ENCODE measurements at places on chromosomes 1 and 21.

- DNase-seq: no peak
Measured at GRCh38 chr1:44647896-44648295, 26.4 kb downstream of the TMEM53 start.

DNA sequence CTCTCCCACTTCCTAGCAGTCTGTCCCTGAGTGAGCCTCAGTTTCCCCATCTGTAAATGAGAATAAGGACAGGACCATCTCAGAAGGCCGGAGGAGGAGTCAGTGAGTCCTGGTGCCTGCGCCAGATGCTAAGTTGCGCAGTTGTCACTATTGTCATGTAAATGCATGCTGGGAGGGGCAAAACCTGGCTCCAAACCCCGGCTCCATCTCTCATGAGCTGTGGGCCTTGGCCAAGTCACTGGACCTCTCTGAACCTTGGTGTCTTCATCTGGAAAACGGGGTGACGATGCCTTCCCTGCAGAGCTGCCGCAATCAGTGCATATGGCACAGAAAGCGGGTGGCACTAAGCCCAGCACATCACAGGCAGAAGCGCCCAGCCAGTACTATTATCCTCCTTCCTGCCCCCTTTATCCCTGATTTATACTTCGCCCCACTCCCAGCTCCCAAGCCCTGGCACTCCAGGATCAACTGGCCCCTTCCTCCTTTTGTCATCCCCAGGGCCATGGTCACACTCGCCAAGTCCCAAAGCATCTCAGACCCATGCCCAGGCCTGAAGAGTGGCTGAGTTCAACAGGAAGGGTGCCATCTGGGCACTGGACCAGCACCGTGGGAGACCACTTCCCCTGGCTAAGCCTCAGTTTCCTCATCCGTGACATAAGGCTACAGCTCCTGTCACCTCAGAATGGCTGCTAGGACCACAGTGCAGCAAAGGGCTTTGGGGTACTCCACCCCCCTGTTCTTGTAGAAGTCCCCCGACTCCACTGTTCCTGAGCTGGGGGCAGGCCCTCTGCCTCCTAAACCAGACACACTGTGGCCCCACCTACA lies 4.3 kb upstream of the PLEKHG5 start:
- DNase-seq: no peak

DNA sequence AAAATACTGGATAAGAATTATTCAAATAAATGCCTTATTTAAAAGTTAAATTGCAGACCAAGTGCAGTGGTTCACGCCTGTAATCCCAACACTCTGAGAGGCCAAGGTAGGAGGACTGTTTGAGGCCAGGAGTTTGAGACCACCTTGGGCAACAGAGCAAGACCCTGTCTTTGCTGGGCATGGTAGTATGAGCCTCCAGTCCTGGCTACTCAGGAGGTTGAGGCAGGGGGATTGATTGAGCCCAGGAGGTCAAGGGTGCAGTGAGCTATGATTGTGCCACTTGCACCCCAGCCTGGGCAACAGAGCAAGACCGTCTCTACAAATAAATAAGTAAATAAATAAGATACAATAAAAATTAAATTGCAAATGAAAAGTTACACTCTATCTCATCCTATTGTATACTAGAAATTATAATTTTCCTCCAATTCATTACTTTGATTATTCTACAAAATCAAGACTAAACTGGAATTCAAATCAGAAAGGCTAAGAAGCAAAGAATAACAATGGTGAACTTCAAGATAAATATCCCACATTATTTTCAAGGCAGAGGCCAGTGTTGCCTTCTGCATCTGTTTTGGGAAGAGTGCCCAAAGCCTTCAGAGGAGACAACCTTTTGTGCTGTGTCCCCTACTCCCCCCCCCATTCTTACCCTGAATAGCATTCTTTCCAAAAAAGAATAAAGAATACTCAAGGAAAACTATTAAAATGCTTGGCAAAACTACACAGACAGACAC lies 73.3 kb upstream of the IRF2BP2 start:
- DNase-seq: no peak

DNA sequence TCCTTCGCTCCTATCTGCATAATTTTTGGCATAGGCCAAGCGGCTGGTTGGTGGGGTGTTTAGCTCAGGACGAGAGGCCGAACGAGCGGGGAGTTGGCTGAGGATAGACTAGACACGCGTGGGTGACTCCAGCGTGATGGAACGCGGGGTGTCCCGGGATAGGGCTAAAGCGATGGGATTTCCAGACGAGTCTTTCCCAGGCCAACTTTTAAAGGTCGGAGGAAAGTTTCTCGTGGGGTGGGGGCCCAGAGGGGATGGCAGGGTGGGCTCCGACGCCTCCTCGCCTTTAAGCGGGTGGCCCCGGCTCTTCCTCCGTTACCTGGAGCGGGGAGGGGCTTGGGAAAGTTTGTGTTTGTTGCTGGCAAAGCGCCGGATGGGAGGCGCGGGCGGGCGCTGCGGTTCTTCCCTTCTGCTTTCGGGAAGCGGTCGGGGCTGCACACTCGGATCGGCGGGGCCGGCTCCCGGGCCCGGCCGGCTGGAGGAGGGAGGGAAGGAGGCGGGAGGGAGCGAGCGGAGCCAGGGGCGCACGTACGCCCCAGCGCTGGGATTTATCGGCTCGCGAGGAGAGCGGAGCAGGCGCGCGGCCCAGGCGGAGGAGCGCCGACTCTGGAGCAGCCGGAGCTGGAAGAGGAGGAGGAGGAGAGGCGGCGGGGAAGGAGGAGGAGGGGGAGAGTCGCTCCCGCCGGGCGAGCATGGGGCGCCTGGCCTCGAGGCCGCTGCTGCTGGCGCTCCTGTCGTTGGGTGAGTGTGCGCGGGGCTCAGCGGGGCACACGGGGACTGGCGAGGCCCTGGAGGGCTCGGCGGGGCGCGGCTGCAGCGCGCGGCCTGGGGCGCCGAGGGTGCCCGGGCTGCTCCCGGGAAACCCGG lies at the start of gene PTGFRN:
Gene PTGFRN (plus strand): TSS at position 405 of the 867 bp plus-strand sequence. CDS start 288 bp downstream, at position 693.
- peak; percentile 33 for DNase-seq

DNA sequence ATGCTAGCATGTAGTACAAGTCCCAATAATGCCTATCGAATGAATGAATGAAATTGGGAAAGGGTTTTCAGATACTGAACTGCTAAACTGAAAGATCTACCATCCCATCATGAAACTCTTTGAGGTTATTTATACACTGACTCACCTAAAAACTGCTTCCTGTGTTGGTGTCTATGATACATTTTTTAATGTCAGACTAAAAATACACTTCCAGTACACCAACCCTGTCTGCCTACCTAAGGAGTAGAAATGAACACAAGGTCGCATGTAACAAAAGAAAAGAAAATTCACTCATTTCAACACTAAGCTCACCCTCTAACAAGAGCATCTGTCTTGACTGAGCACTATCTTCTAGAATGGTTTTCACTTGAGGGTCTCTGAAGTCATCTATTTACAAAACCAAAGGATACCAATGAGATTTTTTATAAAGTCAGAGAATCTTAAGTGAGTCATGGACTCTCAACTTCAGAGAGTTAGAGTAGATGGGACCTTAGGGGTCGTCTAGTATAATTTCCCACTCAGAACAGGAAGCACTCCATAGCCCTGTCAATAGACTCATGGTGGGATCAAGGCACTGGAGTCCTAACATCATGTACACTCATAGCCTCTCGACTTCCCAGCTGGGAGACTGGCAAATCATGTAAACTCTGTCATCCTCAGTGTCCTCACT lies 53.4 kb downstream of the WLS start:
- DNase-seq: no peak

- DNase-seq: no peak
Measured at GRCh38 chr1:207355513-207356295, 34.2 kb downstream of the CD55 start.

GRCh38 chr1:115748401-115749150 lies 19.9 kb downstream of the CASQ2 start:
- DNase-seq: no peak

DNA sequence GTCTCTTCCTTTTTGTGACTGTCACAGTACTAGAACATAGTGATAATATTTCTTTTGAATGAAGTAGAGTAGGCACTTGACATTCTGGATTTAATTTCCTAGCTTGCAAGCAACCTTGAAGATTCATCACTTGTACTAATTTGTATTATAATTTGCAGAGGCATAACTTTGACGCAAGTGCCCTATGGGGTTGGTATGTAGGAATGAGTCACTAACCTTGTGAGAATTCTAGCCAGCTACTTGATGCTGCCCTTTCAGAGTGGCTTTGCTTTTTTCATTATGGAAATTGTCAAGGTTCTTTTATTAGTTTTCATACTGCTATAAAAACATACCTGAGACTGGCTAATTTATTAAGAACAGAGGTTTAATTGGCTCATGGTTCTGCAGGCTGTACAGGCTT lies 13.7 kb upstream of the DPH5 start:
- DNase-seq: no peak

GRCh38 chr1:99727575-99728185 lies 38.8 kb downstream of the FRRS1 start:
- DNase-seq: no peak

DNA sequence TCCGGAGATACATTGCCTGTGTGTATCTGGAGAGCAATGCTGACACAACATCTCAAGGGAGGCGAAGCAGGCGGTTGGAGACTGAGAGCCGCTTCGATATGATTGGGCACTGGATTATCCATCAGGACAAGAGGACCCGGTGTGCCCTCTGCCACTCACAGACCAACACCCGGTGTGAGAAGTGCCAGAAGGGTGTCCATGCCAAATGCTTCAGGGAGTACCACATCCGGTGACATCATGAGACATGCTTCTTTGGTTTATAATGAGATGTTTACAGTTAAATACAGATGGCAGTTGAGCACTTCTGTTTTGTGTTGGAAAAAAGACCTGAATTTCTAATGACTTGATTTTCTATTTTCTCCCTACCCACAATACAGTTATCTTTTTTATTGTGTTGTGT lies 12.1 kb downstream of the PGBD2 start:
- no peak for DNase-seq

- DNase-seq: no peak
Measured at GRCh38 chr1:58000116-58000515, 546.4 kb downstream of the OMA1 start.

GRCh38 chr1:206508130-206508889 lies 979 bp downstream of the RASSF5 start:
- no peak for DNase-seq

DNA sequence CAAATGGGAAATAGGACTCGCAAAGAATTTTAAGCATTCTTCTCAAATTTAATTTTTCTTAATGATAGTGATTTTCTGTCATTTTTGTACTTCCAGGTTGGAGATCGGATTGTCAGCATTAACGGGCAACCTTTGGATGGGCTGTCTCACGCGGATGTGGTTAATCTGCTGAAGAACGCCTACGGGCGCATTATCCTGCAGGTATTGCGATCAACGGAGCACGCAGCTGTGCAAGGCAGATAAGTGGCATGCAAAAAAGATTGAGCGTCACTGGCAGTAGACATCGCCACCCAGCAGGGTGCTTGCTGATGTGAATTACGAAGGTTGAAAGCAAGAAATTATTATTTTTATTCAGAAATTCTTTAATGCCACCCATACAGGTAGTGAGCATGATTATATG lies 65.9 kb upstream of the L1TD1 start:
- DNase-seq: no peak

- DNase-seq: no peak
Measured at GRCh38 chr1:153415850-153416570, at the start of gene S100A7A. TSS of gene S100A7A (plus strand) at chr1:153416520. CDS start at chr1:153418083, 1,563 bp downstream.

DNA sequence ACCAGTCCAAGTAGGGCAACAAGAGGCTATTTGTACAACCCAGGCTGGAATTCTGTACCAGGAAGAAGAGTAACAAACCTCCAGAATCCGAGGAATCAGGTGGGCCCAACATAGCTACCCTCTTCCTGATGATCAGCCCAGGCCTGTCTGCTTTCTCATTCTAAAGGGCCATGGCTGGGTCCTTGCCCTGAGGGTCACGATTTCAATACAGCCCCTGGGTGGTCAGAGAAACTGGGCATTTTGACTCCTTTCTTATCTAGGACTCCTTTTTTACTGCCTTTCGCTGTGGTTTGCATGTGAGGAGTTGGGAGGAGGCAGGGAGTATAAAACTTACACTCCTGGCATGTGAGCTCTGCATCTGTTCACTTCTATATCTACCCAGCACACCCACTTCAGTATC lies 164.9 kb upstream of the COA6 start:
- DNase-seq: no peak

GRCh38 chr1:21896652-21897532 lies 40.2 kb downstream of the HSPG2 start:
- DNase-seq: no peak

- DNase-seq: no peak
Measured at GRCh38 chr21:44024887-44025353, 12.8 kb downstream of the TRAPPC10 start.

DNA sequence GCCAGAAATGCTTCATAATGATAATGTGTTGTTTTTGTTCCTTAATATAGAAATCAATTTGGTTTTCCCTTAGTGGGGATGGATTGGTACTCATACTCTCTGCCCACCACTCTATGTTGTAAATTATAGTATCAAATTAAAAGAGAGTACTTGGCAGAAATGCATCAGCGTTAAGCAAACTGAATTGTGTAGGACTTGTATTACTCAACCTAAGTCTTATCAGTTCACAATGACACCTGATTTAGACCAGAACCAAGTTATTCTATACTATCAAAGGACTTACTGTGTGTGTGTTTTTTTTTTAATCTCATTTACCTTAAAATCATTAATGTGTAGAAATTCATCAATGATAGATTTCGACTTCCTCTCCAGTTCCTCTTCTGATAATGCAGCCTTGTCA lies 62.0 kb upstream of the HP1BP3 start:
- no peak for DNase-seq

GRCh38 chr21:29351691-29352090 lies 53.0 kb downstream of the BACH1 start:
- no peak for DNase-seq

- no peak for DNase-seq
Measured at GRCh38 chr1:167940264-167940663, 3.4 kb upstream of the MPC2 start.

- DNase-seq: no peak
Measured at GRCh38 chr1:65175171-65176055, 27.4 kb downstream of the AK4 start.

- no peak for DNase-seq
Measured at GRCh38 chr1:164629971-164630370, 71.0 kb downstream of the PBX1 start.
